ENCODE measurements at places on chromosomes 5 and 9. TPM values are rescaled to one million over a fixed set of nuclear protein-coding genes. Genes with fewer than 3 reads are reported as not detected.

- no peak for DNase-seq
Measured at GRCh38 chr5:56638768-56639238, 176.5 kb upstream of the MAP3K1 start.

DNA sequence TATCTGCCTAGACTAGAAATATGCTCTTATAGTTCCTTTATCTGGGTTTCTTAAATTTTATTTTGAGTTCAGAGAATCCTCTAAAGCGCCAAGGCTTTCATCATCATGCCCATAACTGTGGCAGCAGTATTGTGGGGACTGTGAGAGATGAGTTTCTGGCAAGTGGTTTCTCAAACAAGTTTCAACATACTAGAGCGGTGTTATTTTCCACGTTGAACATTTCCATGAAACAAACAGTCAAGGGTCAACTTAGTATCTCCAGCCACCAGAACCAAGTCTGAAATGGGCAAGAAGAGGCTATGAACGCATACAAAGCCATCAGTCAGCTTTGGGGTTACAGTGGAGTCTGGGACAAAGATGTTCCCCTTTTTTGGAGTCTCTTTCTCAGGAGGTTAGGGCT is 40.3 kb downstream of the SERINC5 start:
- DNase-seq, result no peak

- no peak for DNase-seq
Measured at GRCh38 chr5:65102371-65102975, 333.7 kb downstream of the CWC27 start.

GRCh38 chr5:158502686-158503085 is 597.0 kb downstream of the EBF1 start:
- DNase-seq, result no peak

GRCh38 chr9:113587471-113588031 is 124.0 kb downstream of the RGS3 start:
- DNase-seq, result peak; percentile 77

GRCh38 chr9:90878562-90878961 is 76.9 kb downstream of the SYK start:
- DNase-seq, result no peak

- no peak for DNase-seq
Measured at GRCh38 chr5:159187719-159188118, 21.6 kb downstream of the RNF145 start.

DNA sequence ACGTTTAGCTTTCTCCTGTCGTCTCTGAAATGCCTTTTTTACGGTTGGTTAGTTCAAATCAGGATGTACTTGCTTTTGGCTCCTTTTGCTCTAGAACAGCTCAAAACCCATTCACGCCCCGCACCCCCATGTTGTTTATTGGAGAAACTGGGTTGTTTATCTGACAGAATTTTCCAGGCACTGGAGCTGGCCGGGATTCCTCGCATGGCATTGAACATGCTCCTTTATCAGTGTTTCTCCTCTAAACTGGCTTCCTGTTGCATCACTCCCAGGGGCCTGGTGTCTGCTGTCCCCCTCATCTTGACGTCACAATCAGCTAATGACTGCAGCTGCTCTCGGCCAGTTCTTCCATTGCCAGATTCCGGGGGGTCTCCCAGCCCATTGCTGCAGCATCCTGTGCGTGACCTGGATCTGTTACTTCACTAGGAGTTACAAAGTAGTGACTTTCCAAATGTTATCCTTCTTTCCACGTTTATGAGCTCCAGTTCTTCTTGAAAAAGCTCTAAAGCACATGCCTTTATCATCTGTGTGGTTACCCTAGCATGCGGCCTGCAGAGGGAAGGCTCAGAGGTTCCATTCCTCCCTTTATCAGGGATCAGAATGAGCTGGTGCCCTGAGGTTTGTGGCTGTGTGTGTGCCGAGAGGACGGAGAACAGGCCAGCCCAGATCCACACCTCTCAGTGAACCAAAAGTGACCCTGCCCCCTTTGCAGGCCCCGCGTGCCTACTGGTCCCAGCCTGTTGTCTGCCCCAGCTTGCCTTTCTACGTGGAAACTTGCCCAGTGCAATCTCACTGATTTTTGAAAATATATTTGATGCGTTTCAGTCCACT is 27.5 kb downstream of the FAM163B start:
- peak; percentile 88 for DNase-seq

TNFSF15 gene
- 0.03 TPM for total RNA-seq

SCGB3A2 gene
- total RNA-seq, result not detected

PCDHA9 gene
- total RNA-seq, result 0.05 TPM

PTGR1 gene
- 37.5 TPM for total RNA-seq
